ENCODE measurements at places on chromosomes 1 and 21. TPM values are rescaled to one million over a fixed set of nuclear protein-coding genes. Genes with fewer than 3 reads are reported as not detected.

GUCA2B gene
- not detected for total RNA-seq

NT5C1A gene
- not detected for total RNA-seq

ATP1A4 gene
- total RNA-seq = not detected

DNA sequence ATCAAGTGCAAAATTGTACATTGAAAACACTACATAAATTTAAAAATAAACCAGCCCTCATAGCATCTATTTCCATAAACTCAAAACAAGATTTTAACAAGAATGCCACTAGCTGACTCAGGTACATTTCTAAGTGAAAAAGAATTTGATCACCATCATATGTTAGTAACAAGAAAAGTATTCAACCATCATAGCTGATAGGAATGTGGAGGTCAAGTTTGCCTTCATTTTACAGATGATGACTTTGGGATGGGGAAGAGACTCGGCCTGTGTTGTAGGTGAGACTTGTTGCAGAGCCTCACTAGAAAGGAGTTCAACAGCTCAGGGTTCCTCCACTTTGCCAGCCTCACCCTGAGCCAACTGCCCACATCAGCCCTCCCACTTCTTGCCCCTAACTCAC is 318.8 kb upstream of the FAM78B start:
- no peak for DNase-seq
- H3K36me3 ChIP-seq = no peaks in the 10 kb centered on the region
- no peak overlapping the region for H3K27ac ChIP-seq
- no peak overlapping the region for H3K4me3 ChIP-seq
- peaks cover 14% of the 10 kb centered on the region for H3K4me1 ChIP-seq

- no peaks in the 10 kb centered on the region for H3K4me1 ChIP-seq
- H3K4me3 ChIP-seq = no peak overlapping the region
- no peaks in the 10 kb centered on the region for H3K27me3 ChIP-seq
- DNase-seq = no peak
- peak overlapping the region; percentile 5 for H3K27ac ChIP-seq
These were observed 80.2 kb downstream of the VPS13D start for GRCh38 chr1:12309783-12310742.

DNA sequence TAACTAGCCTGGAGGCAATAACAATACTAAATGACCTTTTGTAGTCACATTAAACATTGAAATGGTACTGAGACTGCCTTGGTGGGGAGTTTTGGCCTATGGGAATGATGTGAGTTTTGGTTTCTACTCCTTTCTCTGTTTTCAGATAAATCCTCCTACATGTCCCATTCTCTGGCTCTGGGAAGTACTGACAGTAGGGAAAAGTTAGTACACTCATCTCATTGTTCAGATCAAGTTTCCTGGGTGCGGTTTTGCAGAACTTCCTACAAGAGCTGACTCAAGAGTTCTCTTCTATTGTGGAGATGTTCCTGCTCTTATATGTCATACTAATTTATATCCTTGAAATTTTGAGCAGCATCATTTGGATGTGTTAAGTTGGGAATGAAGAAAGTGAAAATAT is 74.2 kb upstream of the MACF1 start:
- no peaks in the 10 kb centered on the region for H3K36me3 ChIP-seq
- H3K27me3 ChIP-seq = peaks cover 2% of the 10 kb centered on the region
- peaks cover 5% of the 10 kb centered on the region for H3K4me1 ChIP-seq
- no peak for DNase-seq

GRCh38 chr1:116453481-116453880 is 80.4 kb downstream of the ATP1A1 start:
- no peaks in the 10 kb centered on the region for H3K4me1 ChIP-seq
- DNase-seq = no peak
- no peak overlapping the region for H3K27ac ChIP-seq
- no peak overlapping the region for H3K4me3 ChIP-seq
- no peaks in the 10 kb centered on the region for H3K36me3 ChIP-seq

DNA sequence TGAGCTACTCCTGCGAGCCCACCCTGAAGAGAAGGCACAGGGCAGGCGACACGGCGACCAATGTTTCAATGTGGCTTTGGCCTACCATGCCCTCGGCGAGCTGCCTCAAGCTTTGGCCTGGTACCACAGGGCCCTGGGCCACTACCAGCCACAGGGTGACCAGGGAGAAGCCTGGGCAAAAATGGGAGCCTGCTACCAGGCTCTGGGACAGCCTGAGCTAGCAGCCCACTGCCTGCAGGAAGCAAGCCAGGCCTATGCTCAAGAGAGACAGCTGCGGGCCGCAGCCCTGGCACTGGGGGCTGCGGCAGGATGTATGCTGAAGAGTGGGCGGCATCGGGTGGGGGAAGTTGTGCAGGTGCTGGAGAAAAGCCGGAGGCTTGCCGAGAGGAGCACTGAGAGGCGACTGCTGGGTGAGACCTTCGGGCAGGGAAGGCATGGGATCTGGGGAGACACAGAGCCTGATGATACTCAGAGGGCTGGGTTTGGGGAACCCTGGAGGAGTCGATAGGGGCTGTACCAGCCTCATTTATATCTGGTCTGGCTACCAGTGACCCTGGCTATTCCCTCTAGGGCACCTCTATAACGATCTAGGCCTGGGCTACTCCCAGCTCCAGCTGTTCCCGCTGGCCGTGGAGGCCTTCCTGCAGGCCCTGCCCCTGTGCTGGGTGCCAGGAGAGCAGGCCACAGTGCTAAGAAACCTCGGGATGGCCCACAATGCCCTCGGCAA is 2.3 kb downstream of the TTC24 start:
- no peaks in the 10 kb centered on the region for H3K27me3 ChIP-seq
- DNase-seq = peak; percentile 51
- H3K36me3 ChIP-seq = peaks cover 1% of the 10 kb centered on the region

DNA sequence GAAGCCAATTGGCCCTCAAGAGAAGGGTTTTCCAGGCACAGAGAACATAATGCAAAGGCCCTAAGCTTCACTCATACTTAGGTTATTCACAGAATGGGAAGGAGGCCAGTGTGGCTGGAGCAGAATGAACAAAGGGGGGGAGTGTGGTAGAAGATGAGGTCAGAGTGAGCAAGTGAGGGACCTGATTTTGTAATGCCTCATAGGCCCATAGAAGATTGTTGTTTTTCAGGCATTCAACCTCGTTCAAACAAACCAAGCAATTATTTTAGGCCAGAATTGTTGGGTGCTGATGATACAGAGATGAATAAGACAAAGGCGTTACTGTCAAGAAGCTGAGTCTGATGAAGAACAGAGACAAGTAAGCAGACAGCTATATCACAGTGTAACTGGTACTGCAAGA is 54.5 kb upstream of the RAP1A start:
- H3K27ac ChIP-seq = no peak overlapping the region
- H3K4me1 ChIP-seq = peaks cover under 1% of the 10 kb centered on the region
- no peaks in the 10 kb centered on the region for H3K27me3 ChIP-seq
- DNase-seq = no peak
- H3K36me3 ChIP-seq = no peaks in the 10 kb centered on the region
